RWPE2 (cell line): ENCODE measurements at places on chromosomes 11 and 22.

DNA sequence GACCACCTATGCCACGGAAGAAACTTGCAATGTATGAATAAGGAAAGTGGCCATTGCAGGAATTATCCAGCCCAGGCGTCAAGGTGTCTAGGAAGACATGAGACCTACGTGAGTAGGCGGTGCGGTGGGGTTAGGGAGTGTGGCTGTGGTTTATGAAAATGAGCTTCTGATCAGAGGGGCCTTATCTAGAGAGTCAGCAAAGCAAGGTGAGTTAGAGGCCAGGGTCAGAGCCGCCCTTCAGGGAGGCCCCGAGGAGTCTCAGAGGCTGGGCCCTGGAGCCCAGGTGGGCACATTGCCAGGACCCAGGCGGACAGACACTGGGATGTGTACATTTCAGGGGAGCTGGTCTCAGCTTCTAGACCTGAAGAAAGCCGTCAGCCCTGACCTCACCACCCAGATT is 13.8 kb upstream of the LINC01488 start:
- H3K36me3 ChIP-seq, result no peaks in the 10 kb centered on the region
- no peak for DNase-seq
- no peaks in the 10 kb centered on the region for H3K27me3 ChIP-seq
- H3K4me3 ChIP-seq, result no peak overlapping the region
- H3K27ac ChIP-seq, result no peak overlapping the region
- H3K4me1 ChIP-seq, result peaks cover 3% of the 10 kb centered on the region

DNA sequence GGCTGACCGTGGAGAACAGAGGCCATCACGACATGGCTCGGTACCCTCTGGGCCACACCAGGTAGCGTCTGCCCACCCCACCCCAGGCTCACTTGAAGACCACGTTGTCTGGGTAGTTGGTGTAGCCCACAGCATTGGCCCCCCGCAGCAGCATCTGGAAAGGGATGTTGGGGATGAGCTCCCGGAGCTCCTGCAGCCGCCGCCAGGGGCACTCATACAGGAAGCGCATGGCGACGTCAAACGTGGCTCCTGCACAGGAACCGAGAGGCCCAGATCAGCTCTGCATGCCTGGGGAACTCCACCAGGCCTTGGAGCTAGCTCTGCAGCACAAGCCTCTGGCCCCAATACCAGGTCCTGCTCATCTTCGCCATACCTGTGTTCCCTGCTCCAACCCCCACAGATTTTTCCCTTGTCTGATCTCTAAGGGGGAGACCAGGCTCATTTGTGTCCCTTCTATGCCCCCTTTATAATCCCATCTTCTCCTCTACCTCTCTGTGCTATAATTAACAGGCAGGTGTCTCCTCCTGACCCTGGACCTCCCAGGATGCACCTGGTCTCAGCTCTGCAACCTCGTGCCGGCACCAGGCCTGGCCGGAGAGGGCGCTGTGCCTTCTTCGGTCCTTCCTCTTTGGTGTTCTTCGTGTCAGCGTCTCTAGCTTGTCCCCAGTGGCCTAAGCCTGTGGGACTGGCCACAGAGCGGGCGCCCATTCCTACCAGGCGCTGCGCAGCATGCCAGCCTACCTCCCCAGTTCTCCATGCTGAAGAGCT is 5.0 kb upstream of the LRFN4 start:
- H3K27ac ChIP-seq, result no peak overlapping the region
- no peaks in the 10 kb centered on the region for H3K27me3 ChIP-seq
- DNase-seq, result no peak
- H3K4me1 ChIP-seq, result no peaks in the 10 kb centered on the region

DNA sequence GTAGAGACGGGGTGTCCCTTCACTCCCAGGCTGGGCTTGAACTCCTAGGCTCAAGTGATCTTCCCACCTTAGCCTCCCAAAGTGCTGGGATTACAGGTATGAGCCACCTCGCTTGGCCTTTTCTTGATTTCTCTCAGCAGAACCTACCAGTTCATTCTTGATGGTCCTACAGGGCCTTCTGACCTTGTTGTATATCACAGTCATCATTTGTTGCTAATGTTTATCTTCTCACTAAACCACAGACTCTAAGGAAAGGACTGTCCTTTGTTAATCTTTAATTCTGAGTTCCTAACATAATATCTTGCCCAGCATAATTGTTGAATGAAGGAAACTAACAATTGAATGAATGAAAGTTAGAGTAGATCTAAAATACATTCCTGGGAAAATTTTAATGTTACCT is 22.0 kb upstream of the ZC3H12C start:
- peaks cover 31% of the 10 kb centered on the region for H3K4me1 ChIP-seq
- H3K27ac ChIP-seq, result no peak overlapping the region
- no peaks in the 10 kb centered on the region for H3K27me3 ChIP-seq
- no peaks in the 10 kb centered on the region for H3K36me3 ChIP-seq
- no peak overlapping the region for H3K4me3 ChIP-seq

DNA sequence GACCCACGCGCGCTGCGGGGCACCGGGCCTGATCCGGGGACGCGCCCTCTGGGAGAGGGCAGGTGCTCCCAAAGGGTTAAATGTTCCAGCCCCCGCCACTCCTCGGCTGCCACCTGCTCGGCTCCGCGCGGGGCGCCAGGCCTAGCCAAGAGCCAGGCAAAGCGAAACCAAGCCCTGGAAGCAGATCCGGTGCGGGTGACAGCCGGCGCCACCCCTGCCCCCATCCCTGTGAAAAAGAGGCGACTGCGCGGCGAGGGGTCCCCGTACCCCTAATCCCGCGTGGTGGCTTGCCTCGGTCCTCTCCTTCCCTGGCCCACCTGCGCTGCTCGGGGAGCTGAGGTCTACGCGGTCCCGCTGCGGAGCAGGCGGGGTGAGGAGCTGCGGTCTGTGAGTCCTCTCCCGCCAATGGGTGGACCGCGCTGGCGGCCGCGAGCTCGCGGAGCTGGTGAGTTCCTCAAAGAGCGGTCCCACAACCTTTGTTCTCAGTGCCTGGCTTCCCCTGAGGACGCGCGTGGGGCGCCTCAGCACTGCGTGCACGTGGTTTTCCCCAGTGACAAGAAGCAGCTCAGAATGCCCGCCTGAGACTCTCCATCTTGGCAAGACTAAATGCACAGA is at the start of gene ME3:
Gene ME3, minus strand, starts transcription at position 610 of the 615 bp plus-strand sequence.
- H3K4me1 ChIP-seq, result peaks cover 9% of the 10 kb centered on the region
- no peaks in the 10 kb centered on the region for H3K27me3 ChIP-seq
- peak within 1 kb of the TSS; percentile 15 for H3K27ac ChIP-seq
- H3K36me3 ChIP-seq, result no peaks in the 10 kb centered on the region
- no peak for DNase-seq
- H3K4me3 ChIP-seq, result peak within 1 kb of the TSS; percentile 34

DNA sequence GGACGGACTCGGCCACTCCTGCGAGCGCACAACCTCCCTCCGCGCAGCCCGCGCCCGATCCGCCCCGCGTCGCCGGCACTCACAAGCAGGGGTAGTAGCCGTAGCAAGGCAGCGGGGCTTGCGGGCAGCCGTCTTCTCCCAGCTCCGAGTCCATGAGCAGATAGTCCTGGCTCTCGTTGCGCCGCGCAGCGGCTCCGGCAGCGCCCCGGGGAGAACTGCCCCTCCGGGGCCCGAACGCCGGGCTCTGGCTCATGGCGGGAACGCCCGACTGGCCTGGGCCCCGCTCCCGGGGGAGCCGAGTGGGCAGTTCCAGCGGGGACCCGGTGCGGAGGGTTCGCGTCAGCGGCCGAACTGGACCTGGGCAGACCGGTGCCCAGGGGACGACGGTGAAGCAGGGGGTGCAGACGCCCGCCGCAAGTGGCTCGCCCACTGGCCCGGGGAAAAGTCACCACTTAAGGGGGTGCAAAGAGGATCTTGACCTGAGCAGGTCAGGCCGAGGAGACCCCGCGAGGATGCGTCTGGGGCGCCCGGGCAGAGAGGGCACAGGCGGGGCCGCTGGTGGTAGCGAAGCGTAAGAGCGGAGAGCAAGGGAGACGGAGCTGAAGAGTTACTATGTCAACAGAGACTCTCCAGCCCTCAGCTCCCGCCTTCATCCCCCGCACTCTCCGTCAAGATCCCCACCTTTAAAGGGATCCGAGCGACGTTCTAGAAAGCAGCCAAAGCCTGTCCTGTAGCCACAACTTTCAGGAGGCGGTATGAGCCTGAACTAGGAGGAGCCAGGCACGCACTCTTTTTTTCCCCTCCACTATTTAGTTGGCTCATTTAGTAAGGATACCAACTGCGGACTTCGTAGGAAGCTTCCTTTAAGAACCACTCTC is at the start of gene TRPC6:
Gene TRPC6, minus strand, starts transcription at position 757 of the 878 bp plus-strand sequence. Its CDS starts 504 bp downstream, at position 253.
- DNase-seq, result peak; percentile 38
- H3K4me1 ChIP-seq, result no peaks in the 10 kb centered on the region
- H3K4me3 ChIP-seq, result peak within 1 kb of the TSS; percentile 31
- peaks cover 41% of the 10 kb centered on the region for H3K27me3 ChIP-seq
- no peak within 1 kb of the TSS for H3K27ac ChIP-seq

DNA sequence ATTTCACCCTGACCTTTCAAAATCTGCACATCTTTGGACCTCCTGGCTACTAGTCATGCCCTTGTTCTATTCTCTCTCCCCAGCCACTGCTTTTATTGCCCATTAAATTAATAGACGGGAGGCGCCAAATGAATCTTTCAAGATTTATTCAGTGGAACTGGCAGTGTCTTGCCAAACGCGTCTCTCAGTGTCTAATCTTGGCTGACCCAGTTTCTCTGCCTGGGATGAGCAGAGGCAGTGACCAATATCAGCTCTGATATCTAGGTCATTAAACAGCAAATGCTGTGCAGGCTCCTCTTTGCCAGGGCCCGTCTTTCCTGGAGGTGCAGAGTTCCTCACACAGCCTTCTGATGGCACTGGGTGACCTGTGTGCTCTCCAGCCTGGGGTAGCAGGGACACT is 74.0 kb downstream of the TRAF6 start:
- H3K27ac ChIP-seq, result no peak overlapping the region
- no peaks in the 10 kb centered on the region for H3K27me3 ChIP-seq
- H3K4me1 ChIP-seq, result peaks cover 13% of the 10 kb centered on the region

DNA sequence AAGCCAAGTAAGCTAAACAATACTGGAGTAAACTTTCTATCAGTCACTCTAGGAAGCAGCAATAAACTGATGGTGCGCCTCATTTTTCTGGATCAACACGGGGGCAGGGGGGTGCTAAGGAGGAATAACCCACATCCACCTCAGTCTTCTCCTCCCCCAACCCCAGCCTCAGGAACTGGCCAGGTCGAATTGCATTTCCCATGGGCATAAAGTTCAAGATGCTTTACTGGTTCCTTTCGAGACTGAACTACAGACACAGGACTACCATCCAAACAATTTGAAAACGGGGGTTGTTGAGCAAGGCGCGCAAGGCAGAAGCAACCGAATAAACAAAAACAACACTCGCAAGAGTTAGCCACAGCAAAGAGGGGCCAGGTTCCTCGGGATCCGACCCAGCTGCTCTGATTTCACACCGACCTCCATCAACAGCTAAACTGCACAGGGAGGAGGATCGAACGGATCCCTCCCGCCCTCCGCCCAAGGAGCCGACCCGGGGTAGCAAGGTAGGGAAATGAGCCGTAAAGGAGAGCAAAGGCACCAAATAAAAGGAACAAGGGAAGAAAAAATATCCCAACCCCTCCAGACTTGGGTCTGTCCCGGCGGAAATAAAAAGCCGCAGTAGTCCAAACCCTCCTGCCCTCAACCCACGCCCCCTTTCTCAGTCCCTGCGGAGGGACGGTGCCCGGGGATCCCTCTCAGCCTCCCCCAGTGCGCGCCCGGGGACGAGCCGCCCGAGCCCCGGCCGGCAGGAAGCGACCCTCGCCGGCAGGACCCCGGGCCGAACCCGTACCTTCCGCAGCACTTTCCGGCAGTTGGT is 801 bp downstream of the SESN3 start:
- peaks cover 23% of the 10 kb centered on the region for H3K4me1 ChIP-seq
- H3K27ac ChIP-seq, result peak overlapping the region; percentile 77
- no peaks in the 10 kb centered on the region for H3K36me3 ChIP-seq
- peak overlapping the region; percentile 96 for H3K4me3 ChIP-seq
- DNase-seq, result no peak

DNA sequence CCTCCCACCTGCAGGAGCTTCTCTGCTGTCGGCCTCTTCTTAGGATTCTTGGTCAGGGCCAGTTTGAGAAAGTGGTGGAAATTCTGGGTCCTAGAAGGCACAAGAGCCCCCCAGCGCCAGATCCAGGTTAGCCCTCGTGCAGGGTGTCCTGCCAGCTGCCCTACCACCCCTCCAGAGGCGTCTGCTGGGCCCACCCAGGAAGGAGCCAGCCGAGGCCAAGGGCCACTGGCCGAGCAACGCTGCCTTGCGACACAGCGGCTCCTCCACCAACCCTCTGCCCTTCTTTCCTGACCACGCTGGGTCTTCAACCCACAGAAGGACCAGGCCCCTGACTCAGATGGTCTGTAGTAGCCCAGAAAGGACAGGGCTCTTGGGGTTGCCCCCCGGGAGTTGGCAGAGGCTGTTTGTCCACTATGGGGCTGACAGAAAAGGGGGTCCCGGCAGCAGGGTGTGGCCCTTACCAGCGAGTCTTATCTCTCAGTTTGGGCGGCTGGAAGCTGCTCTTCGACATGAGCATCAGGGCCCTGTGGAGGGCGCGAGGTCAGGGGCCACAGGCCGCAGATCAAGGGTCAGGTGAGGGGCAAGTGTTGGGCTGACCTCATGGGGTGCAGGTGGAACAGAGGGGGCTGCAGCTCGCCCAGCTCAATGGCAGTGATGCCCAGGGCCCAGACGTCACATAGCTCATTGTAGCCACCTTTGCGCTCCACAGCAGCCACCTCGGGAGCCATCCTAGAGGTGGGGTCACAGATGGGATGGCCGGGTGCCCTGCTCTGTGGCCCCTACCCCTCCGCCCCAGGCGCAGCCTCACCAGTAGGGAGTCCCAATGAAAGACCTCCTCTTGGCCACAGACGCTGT is 2.5 kb downstream of the MAP4K2 start:
- no peak overlapping the region for H3K4me3 ChIP-seq
- no peaks in the 10 kb centered on the region for H3K27me3 ChIP-seq
- H3K27ac ChIP-seq, result no peak overlapping the region
- peaks cover 5% of the 10 kb centered on the region for H3K4me1 ChIP-seq
- no peak for DNase-seq
- H3K36me3 ChIP-seq, result peaks cover 17% of the 10 kb centered on the region

GRCh38 chr11:111733611-111734088 is 32.5 kb downstream of the PPP2R1B start:
- peaks cover 18% of the 10 kb centered on the region for H3K4me1 ChIP-seq
- H3K27ac ChIP-seq, result no peak overlapping the region
- DNase-seq, result no peak
